ENCODE measurements at places on chromosomes 12 and 14.
A peak's percentile ranks its signal among the peaks of the same experiment; 100 is the strongest.

DNA sequence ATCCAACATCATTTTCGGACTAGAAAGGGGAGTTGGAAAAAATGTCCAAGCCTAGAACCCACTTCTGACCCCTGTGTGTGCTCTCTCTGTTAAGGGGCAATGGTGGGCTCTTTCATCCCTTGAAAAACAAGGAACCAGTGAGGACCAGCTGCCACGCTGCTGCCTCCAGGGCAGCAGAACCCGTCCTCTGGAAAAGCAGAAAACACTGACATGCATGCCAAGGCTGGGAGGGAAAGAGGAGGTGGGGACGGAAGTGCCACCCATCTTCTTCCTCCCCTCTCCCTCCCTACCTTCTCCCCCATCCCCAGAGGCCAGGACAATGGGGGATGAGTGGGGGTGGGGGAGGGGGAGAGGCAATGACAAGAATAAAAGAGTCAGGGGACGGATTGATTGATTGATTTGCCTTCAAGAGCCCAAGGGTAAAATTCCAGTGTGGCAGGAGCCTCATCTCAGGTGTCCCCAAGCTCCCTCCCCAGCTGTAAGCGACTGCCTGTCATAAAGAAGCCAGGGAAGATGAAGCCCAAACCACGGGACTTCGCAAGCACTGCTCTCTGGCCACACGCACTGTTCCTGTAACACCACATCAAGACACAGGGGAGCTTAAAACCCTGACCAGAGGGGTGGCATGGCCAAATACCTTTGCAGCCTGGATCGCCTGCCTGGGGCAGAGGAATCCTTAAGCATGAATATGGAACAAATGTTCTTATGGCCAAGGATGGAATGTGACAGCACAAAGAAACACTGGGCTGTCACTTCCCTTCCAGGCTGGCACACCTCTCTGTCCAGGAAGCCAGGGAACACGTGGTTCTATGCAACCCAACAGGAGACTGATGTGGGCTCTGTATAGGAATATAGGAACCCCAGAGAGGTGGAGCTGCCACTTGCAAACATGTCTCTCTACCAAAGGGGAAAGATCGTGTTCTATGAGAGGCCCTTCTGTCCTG, 38.9 kb upstream of the BDKRB2 start:
- no peak for DNase-seq

- DNase-seq: no peak
These were observed 5.9 kb downstream of the SDR9C7 start for GRCh38 chr12:56928262-56928661.

GRCh38 chr12:83172866-83173649, 486.4 kb downstream of the TMTC2 start:
- no peak for DNase-seq

- no peak for DNase-seq
These were observed 142.7 kb downstream of the CHST11 start for GRCh38 chr12:104599272-104600035.

DNA sequence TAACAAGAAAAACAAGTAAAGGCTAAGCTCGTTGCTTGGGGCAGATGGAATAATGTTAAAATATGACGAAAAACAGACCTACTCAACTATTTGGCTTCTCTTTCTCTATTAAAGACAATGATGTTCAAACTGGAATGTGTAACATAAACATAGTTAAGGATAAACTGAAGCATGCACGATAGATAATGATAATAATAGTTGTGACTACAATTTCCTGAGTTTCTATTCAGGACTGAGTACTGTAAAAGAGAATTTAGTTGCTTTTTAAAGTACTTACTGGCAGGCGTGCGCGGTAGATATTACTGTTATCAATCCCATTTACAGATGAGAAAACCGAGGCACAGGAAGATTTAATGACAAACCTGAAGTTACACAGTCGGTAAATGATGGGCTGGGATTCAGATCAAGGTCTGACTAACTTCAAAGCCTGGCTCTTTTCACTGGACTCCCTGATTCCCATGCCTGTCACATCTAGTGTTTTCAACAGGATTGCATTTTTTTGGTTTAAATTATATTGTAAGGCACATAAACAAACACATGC, 103.0 kb downstream of the CRADD start:
- DNase-seq: no peak

DNA sequence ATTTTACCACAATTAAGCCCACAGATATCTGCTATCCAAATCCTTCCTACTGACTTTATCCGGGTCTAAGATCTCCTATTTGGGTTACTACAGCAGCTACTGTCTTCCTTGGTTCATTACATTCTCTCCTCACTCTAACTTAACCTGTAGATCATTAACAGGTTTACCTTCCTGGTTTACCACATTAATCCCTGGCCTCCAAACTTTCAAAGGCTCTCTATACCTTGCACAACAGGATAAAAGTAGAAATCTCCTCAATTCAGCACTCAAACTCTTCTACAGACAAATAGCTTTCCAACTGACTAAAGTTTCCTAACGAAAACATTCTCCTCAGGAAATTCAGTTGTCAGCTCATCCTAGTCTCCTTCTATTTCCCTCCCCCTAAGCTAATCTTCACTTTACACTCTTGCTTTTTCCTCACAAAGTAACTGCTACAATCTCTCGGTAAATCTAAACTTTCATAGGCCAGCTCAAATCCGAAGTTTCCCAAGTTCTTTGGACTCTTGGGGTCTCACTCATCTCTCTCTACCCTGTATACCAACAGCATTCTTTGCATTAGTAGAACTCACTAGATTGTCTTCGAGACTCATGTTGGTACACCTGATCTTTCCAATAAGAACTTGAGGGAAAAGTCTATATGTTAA, 2.7 kb downstream of the BTBD7 start:
- no peak for DNase-seq

DNA sequence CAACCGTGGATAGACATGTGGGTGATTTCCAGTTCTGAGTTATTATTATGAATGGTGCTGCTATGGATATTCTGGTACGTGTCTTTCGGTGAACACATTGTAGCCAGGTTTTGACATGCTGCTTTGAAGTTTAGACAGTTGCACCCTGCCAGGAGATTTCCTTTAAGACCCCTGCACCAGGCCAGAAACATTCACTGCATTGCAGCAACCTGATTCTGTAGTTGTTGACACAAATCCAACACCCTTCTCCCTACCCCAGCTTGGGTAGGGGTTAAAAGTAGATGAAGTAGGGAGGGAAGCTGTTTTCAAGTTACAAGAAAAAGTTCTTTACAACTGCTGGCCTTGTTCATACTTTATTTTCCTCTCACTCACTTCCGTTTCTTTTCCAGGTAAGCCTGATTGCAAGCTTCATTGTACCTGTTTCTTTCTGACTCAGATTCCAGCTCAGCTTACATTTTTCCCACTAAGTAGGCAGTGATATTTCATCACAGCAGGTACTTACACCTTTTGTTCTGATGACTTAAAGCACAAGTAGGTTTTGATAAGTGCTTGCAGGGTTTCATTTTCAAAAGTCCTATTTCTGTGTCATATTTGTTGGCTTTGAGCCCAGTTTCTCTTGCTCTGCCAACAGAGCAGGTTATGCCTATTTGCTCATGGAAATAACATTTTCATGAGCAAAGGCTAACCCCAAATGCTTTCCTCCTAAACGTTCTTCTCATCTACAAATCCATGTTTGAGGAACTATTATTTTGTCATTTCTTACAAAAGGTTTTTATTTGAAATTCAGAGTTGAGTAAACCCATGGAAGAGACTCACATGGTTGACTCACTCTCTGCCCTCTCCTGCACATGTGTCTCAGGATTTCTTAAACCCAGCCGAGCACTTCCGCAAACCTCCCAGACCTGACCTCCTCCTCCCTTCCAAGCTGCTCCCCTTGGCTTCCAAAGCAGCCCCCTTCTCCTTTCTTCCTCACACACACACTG, 12.1 kb upstream of the LTA4H start:
- no peak for DNase-seq

GRCh38 chr14:63853831-63854293, 1.1 kb downstream of the SYNE2 start:
- no peak for DNase-seq

GRCh38 chr12:15599266-15600037, 189.7 kb downstream of the EPS8 start:
- DNase-seq: no peak

GRCh38 chr14:23750357-23750756, 114.2 kb downstream of the DHRS2 start:
- DNase-seq: no peak

DNA sequence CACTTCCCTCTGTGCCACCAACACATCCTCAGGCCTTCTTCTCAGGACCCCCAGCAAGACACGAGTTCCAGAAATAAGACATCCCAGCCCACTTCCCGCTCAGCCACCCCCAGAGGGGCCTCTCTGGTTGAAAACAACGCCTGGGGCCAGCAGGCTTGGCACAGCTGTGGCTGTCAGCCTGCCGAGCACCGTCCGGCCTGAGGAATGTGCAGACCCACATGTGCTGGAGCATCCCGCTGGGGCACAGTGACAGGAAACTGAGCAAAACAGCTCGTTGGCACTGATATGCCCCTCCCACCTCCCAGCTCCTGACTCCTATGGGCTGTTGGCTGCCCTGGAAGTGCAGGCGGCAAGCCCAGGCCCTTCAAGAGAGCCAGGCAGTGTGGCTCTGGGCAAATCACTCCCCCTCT, 1.4 kb downstream of the SYNE3 start:
- DNase-seq: no peak

DNA sequence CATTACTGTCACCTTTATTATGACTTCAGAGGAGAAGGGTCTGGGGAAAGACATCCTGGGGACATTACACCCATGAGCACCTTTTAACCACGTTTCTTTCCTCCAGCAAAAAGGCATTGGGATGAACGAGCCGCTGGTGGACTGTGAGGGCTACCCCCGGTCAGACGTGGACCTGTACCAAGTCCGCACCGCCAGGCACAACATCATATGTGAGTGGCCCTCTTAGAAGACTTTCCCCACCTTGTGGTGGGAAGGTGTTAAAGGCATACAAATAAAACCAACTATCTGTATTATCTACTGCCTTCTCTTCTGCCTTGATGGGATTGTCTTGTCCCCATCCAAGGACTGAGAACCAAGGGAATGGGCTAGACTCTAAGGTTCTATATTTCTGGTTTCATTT, 6.0 kb downstream of the PSMD9 start:
- no peak for DNase-seq

DNA sequence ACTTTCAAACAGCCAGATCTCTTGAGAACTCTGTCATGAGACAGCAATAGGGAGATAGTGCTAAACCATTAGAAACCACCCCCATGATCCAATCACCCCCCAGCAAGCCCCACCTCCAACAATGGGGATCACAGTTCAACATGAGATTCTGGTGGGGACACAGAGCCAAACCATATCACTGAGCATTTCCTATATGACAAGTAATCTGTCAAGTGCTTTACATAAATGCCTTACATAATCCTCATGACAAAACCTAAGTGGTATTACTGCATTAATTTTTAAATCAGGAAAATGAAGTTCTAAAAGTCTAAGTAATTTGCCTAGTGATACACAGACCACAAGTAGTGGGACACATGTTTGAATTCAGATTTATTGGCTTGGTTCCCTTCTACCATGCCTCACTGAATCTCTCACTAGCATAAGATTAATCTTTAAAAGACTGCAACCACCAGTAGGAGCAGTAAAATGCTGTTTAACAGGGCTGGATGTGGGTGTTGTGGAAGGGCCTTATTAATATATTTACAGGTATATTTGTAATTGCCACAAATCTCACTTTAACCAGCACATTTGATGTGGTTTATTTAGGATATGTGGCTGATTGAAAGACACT, 323.1 kb upstream of the FBXO33 start:
- DNase-seq: no peak

DNA sequence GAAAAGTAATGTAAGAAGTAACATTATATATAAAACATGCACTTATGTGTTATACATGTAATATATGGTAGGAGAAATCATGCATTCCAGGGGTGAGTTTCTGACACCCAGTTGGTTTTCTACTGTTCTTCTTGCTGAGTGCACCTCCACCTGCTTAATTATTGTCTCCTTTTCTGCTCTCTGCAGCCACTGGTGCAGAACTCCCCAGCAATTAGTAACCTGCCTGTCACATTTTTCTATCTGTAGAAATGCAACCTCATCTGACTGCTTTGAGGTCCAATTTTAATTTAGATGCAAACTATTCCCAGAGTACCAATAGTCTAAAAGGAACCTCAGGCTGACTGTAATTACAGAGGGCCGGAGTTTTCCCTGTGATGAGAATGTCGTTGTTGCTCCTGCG, 842.1 kb downstream of the AACS start:
- no peak for DNase-seq

GRCh38 chr12:120713861-120714482, 3.7 kb downstream of the UNC119B start:
- DNase-seq: peak; percentile 76

DNA sequence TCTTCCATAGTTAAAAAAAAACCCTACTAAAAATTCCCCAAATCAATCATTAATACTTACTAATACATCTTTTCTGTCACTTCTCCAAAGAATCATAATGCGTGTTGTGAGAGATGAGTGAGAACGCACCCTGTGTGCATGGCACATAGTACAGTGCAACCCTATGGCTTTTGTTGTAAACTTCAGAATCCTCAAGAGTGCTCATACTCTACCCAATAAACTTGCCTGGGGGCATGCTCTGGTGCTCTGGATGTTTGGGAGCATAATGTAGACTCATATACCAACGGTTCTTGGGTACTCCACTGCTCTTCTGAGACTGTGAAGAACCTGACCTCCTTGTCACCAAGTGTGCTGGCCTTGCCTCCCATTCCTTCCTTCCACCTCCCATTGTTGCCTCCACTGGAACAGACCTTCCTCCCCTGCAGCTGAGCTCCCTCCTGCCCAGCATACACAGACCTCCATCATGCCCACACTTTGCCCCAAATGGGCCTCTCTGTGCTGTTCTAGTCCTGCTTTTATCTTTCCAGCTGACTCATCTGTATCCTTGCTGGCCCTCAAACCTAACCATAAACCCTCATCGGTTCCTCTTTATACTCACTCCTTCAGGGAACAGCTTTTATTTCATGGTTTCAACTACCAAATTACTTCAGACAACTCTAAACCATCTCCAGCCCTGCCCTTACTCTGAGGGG, 8.9 kb downstream of the DCP1B start:
- DNase-seq: no peak

GRCh38 chr12:50203691-50204090, 36.5 kb upstream of the CERS5 start:
- no peak for DNase-seq

DNA sequence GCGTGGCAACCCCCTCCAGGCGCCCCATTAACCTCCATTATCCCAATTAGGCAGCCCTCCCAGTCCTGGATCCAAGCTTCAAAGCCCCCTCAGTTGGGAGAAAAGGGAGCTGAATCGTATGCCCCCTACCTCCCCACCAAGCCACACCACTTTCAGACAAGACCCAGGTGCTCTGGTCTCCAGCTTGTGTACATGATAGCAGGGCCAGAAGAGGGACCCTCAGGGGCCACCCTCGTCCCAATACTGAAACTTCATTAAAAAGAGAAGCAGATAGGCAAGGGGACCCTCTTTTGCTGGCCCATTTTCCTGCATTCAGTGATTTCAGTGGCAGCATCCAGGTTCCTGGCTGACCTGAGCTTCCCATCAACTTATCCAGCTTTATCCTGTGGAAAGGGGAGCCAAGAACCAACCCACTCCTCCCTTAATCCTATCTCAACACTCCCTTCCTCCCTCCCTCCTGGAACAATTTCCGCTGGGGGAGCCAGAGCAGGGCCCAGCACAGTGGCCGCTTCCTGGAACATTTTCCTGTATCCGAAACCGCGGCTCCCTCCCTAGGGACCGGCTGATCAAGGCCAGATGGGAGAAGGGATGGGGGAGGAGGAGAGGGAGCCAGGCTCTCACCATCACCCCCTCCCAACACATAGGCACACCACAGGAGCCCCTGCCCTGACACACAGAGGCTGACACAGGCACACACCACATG, 9.5 kb upstream of the SP7 start:
- no peak for DNase-seq

Data from HFF-Myc (cell line).